ENCODE measurements at places on chromosomes 12 and 14.

DNA sequence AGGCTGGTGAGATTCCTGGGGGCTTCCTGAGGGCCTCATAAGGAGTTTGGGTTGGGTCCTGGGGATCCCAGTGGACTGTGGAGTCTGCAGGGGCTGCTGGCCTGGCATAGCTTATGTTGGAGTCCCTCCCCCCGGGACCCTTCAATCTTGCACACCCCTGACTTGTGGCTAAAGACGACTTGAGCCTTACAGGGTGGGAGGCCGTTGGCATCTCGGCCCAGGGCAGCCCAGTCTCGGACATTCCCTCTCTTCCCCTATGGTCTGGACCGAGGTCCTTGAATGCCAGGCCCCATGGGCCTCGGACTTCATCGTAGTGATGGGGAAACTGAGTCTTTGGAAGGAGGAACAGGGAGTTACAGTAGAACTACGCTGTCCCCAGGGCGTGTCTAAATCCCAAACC lies 12.5 kb downstream of the RTL1 start:
- DNase-seq = no peak

DNA sequence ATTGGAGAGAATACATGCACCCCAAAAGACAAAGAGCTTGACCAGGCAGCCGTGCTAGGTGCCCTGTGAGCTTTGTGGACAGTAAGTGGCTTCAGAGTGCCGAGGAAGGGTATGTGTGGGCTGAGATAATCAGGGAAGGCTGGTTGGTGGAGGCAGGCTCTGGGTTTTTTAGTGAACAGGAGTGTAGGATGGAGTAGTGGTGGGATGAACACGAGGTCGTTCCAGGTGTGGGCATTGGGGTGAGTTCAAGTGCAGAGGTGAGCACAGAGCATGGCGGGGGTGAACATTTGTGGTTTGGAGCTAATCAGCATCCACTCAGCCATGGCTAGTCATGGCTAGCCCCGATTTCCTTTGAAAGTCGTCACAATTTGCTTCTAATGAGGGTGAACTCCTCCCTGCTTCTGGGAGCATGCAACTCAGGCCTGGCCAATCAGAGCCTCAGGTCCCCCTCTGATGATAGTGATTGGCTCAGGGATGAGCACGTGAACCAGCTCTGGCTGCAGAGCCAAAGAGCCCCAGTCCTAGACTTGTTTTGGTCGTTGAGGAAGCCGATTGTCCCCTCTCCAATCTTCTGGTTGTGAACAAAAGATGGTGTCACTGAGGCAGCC lies 40.7 kb upstream of the TCL1B start:
- DNase-seq = no peak

- no peak for DNase-seq
These were observed 229.2 kb upstream of the TMTC1 start for GRCh38 chr12:30012816-30013450.

GRCh38 chr14:105165134-105165704 lies 3.4 kb downstream of the JAG2 start:
- DNase-seq = no peak

- no peak for DNase-seq
These were observed 10.3 kb upstream of the KRT1 start for GRCh38 chr12:52690351-52691075.

DNA sequence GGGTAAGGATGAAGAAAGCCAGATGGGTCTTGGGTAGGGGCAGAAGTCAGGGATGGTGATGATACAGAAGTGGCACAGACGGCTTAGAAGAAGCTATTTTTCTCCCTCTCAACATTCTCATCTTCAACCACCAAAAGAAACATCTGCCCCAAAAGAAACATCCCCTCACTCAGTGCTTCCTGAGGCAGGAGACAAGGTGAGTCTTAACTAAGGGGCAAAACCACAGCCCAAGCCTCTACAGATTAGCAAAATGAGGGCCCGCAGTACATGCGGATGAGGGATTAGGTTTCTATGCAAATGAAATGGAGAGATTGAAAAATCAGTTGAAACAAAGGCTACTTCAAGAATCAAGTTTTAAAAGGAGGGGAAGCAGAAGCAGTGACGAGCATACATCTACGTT lies 241.3 kb upstream of the CCDC196 start:
- no peak for DNase-seq

GRCh38 chr12:19222558-19222957 lies 93.0 kb downstream of the PLEKHA5 start:
- DNase-seq = no peak

- DNase-seq = peak; percentile 64
These were observed 559 bp upstream of the CKAP4 start for GRCh38 chr12:106248312-106248845.

DNA sequence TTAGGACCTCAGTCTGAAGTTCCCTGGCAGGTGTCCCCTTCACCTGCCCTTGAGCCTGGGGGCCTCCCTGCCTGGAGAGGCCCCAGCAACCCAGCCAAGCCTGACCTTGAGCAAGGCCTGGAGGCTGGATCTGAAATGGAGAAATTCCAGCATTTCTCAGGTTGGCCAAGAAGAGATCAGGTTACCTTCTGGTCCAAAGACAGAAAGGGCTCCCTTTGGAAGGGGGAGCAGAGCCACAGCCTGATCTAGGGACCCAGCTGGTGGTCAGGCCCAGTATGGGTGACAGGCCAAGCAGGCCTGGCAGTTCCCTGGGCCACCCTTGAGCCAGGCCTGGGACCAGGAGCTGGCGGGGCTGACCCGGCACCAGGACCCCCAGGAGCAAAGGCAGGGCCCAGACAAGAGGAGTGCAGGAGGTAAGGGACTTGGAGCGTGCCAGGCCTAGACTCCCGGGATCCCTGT lies 82.8 kb downstream of the TNFAIP2 start:
- DNase-seq = no peak

DNA sequence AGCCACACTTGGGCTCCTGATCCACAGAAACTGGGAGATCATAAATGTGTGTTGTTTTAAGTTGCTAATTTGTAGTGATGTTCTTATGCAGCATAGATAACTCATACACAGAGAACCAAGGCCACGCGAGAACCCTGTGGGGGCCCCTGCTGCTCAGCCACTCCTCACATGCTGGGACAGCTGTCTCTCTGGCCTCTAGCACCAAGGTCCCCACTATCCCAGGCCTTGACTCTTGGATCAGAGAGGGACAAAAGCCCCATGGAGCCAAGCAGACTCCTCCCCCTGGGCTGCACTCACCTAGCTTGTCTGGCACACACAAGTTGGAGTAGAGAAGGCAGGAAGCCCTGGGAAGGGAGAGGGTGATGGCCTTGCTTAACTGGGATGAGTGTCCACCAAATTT lies 11.3 kb downstream of the PLD4 start:
- DNase-seq = no peak

- DNase-seq = no peak
These were observed 272.4 kb upstream of the FBXO33 start for GRCh38 chr14:39704594-39704993.

DNA sequence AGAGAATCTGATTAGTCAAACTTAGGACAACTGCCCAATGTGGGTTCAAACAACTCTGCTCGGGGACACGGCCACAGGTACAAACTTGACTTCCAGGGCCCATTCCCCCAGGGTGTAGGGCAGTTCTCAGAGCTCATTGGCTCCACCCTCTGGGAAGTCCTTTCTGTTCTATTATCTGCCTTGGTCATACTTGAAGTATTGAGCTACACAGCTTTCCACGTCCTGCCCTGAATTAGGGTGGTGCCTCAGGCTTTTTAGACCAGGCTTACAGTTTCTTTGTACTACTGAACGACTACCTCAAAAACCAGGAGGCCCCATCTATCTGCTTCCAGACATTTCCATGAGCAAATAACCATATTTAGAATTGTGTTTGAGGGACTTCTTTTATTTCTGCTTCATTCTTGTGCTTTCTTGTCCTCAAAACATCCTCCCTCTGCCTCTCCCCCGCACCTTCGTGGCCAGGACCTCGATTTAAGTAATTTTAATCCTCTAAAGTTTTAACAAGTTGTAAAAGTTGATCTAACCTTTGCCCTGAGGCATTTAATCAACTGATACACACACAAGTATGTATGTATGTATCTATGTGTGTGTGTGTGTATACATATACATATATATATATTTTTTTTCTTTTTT lies 281.7 kb upstream of the AMIGO2 start:
- peak; percentile 76 for DNase-seq

DNA sequence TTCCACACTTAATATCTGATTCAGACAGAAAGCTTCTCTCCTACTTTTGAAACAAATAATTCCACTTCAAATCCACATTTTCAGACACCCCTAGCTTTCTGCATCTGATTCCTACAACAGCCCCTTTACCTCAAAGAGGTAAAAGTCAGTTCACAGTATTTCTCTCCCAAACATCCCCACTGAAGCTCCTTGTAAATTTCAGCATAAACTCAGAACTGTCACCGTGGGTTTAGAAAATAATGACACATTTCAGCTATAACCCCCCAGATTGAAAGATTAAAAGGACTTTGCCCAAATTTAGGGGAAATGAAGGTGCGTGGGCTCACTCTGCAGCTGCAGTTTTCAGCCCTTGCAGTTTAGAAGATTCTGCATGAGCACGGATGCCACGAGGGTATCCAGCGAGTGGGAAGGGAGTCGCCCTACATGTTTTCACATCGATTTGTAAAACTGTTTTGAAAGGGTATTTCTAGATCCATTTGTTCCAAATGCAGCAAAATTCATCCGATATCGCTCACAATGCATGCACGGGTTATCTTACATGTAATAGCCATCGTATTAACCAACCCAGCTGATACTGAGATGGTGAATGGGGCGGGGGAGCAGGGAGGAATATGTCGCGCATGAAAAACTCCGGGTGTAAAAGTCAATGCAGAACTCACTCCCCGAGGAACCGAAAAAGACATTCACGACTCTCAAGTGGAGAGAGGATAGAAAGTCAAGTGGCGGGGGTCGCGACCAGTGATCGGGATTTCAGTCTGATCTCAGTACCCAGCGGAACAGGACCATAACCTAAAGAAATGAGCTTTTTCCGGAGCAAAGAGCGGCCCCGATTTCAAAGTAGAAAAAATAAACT lies 5.0 kb upstream of the CCND2 start:
- DNase-seq = peak; percentile 79

- no peak for DNase-seq
These were observed 84.9 kb downstream of the PHETA1 start for GRCh38 chr12:111283966-111284365.

DNA sequence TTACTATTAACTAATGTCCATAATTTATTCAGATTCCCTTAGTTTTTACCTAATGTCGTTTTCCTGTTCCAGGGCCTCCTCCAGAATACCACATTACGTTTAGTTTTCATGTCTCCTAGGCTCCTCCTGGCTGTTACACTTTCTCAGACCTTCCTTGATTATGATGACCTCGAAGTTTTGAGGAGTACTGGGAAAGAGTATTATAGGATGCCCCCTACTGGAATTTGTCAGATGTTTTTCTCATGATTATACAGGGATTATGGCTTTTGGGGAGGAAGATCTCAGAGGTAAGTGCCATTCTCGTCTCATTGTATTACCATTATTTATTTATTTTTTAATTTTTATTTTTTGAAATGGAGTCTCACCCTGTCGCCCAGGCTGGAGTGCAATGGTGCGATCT lies 17.7 kb upstream of the C1S start:
- DNase-seq = peak; percentile 20

GRCh38 chr12:131747276-131748177 lies 36.6 kb downstream of the SFSWAP start:
- no peak for DNase-seq

DNA sequence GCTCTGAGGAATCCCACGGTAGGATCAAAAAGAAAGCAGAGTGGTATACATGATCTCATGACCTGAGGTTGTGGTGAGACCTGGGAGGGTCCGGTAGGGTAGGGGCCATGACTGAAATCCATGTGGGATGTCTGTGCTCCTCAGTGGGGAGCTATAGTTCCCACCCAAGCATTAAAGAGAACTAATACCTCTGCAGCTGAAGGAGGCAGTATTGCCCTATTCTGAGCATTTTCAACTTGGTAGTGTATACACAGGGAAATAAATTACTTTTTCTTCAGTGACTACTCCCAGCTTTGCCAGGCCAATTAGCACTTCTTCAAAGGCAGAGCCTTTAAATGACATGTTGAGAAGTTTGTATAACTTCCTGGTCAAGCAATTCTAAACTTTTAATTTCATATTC lies 613.8 kb downstream of the KCNH5 start:
- DNase-seq = no peak

DNA sequence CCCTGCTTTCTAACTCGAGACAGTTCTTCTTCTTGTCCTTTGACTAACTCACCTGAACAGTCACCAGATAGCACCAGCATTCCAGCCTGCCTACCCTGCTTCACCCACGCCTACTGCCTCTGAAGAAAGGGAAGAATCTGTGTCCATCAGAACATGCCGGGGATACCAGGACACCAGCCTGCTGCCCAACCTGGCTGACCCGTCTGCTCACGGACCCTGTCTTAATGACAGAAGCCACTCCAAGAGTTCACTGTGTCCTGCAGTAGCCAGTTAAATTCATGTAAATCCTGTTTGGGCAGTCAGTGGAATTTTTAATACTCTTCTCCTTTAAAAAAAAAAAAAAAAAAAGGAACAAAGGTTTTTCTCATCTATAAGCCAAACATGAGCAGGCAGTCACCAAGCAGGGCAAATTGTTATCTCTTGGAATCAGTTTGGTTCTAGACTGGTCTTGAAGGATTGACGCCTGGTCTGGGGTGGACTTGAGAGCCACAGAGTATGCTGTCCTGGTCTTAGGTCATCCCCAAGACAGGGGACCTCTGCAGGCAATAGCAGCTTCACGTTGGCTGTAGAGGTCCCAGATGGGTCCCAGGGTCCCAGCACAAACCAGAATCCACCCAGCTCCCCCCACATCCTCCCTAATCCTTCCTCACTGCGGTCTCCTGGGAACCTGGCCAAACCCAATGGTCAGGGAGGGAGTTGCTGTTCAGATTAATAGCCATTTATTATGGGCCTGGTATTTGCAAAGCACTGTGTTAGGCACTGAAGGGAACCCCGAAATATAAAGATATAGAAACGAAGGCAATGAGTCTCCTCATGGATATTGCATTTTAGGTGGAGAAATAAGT lies 181.1 kb upstream of the HIF1A start:
- no peak for DNase-seq

DNA sequence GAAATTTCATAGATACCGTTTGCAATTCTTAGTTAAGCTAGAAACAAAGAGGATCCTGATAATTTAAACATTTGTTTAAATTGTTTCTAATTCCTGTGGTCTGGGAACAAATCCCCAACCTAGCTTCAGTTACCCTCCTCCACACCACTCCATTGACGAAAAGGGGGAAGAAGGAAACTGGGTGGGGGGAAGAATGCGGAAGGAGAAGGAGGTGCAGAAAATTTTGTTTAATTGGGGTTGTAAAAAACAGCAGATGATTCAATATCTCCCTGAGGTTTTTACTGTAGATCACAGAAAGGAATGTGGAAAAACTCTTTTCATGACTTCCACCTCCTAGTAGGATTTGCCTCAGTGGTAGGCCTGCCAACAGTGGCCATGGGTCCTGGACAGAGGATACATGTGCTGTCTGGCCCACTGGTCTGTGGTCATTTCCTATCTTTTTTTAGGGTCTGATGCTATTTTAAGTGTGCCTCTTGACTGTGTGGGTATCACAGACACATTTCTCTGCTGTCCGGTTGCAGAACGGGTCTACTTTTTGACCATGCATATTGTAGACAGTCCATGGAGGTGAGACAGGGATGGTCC lies 122.9 kb upstream of the PCED1B start:
- DNase-seq = no peak

DNA sequence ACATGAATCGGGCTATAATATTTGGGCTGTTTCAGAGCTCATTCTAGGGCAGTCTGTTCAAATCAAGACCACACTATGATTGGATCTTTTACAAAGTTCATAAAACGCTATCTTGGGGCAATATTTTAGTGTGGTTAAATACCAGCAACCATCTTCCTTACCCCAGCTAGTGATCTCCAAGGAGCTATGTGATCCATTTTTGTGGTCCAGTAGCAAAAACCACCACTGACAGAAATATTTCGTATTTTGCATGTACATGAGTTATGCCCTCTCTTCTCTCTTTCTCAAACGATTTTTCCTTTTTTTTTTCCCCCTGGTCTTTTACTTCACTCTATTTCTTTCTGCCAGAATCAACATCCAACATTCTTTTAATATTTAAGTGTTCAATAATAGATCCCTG lies 280.6 kb upstream of the KITLG start:
- no peak for DNase-seq
